ENCODE measurements at places on chromosomes 7 and 10.

DNA sequence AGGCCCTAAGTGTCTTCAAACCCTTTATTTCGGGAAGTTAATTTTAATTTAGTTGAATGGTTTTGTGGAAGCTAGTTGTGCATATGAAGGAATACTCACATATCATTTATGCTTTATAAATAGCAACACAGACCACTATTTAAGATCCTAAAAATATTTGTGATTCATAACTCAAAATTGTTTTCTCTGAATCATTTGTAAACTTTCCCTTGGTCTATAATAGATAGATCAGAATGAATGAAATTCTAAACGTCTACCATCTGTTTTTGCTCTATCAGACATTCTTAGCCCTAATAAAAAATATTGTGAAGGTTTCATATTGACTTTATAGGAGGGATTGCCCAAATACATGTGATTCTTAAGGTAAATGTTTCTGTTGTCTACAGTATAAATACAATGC lies 43.5 kb downstream of the LOXL4 start:
- DNase-seq, result peak; percentile 4

DNA sequence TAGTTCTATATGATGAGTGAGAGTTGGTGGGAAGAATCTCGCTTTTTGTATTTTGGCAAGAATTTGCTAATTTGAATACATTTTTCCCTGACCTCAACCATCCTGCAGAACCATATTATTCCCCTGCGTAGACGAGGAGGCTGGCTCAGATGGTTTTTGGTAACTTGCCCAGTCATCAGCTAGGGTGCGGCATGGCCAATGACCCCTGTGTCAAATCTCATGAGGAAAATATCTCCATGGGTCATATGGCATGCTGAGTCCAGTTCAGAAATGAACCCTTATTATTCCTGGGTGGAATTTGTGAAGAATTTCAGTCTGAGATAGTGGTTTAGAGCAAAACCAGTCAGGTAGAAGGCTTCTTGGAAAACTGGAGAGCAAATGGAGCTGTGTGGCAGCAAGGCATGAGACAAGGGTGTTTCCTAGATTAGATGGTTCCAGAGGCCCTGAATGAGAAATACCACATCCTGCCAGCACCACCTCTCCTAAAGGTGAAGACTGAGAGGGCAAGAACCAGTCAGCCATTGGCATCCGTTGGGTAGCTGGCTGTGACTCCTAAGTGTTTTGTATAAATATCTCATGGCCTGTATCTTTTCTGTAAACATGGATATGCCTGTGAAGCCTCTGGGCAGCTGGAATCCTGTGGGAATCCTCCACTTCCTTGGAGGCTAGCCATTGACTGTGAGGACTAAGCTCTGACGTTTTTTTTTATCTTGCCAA lies 5.8 kb upstream of the UPP1 start:
- DNase-seq, result peak; percentile 96

GRCh38 chr10:13100349-13101294 lies 659 bp downstream of the OPTN start:
- peak; percentile 22 for DNase-seq

DNA sequence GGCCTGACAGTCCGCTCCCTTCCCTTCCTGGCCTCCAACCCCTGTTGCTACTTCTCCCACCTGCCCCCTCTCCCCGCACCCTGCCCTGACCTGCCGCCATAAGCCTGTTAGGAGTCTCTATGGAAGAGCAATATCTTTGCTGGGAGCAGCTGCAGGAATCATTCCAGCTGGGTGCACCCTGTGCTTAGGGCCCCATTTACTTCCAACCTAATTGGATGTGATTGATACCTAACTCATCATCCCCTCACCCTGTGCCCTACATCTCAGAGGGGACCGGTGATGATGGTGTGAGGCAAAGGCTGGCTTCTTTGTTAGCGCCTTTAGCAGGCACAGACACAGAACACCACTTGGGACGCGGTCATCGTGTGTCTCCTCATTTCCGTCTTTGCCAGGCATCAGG lies 80.0 kb upstream of the FAM180A start:
- DNase-seq, result no peak

GRCh38 chr7:116423499-116423898 lies 76.0 kb upstream of the CAV2 start:
- DNase-seq, result no peak

DNA sequence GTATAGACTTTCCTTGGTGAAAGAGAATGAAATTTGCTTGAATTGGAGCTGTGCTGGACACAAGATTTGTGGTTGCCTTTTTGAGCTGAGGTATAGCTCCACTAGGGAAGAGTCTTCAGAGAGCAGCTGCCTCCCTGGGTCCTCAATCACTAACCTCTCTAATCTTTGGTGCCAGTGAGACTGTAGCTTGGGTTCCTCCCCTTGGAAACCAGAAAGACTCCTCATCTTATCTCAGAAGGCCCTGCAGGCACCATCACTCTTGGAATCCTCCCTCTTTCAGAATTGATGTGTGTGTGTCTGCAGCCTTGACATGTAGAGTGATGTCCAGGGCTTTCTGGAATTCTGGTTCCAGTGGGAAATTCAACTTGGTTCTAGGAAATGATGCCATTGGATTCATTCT lies 426.5 kb downstream of the RPS24 start:
- DNase-seq, result peak; percentile 83
